Hematopoietic multipotent progenitor cell treated with erythropoietin and hydrocortisone succinate and interleukin-3 and kit ligand, for 15 days (in vitro differentiated cells): ENCODE measurements at places on chromosomes 7 and 10.

DNA sequence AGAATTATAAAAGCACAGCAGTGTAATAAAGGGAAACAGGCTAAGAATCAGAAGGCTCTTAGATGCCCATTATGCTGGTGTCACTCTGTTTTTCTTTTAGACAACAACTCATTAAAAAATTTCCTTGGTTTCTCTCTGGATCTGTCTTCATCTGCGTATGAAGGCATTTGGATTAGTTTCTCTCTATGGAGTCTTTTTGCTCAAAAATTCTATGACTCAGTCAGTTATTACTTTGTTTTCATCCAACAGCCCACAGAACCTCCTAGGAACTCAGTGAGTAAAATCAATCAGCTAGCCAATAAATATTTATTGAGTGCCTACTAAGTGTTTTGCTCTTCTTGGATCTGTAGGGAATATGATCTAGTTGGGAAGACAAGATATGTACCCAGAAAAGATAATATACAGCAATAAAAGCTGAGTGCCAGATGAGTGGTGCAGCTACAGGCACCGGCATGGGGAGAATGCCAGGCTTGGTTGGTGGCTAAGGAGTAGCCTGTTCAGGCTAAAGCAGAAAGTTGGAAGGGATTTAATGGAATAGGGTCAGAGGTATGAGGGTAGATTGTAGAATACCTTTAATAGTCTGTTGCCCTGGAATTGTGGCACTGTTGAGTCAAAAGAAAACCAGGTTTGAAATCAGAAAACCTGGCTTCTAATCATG is 156.2 kb downstream of the LRRC4 start:
- DNase-seq = no peak

DNA sequence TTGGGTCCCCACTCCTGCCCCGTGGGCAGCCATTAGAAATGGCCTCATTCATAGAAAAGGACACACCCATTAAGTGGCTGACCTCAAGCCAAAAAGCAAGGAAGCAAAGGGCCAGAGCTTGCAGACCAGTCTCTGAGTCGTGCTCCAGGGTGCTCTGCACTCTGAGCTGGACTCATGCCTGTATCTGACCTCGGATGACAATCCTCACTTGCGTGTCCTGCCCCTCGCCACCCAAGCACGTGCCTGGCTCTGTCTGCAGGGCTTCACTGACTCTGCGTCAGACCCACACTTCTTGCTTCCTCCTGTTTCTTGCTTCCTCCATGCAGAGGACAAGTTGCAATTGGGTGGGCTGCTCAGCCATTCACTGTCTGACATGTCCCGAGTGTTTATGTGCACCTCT is 138.8 kb downstream of the OAT start:
- no peak for DNase-seq

- no peak for DNase-seq
These were observed 8.7 kb downstream of the SEMA3E start for GRCh38 chr7:83640240-83640639.

GRCh38 chr7:134707663-134708378 is 61.2 kb downstream of the BPGM start:
- DNase-seq = no peak

- DNase-seq = no peak
These were observed 18.6 kb downstream of the LRMDA start for GRCh38 chr10:75450075-75450445.

- no peak for DNase-seq
These were observed 16.7 kb upstream of the KLF14 start for GRCh38 chr7:130750755-130751154.

DNA sequence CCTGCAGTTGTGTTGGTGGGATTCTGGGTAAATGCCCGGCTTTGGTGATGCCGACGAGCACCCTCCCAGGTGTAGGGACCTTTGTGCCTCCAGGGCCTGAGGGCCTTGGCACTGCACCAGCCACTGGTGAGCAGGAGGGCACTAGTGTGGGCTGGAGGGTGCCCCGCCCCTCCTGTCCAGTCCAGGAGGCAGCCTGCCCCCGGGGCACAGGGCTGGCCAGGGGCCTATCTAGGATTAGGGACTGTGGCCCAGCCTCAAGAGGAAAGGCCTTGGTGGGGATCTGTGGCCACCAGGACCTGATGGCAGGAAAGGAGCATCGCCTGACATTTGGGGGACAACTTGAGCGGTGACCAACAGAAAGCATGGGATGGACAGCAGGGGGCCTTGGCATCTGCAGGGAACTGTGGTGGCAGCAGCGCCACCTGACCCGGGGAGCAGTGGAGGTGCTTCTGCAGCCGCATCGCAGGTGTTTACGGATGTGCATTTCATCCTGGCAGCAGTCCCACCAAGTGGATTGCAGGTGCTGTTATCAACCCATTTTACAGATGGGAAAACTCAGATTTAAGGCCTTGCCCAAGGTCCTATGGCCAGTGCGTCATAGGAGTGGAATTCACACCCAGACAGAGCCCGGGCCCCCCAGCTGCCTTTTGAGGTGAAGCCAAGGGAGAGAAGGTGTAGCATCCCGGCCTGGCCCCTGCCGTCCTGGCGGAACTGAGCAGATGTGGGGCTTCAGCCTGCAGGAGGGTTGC is 11.1 kb downstream of the ZNF316 start:
- DNase-seq = no peak

GRCh38 chr7:19747740-19748339 is 25.6 kb downstream of the TMEM196 start:
- DNase-seq = peak; percentile 5

DNA sequence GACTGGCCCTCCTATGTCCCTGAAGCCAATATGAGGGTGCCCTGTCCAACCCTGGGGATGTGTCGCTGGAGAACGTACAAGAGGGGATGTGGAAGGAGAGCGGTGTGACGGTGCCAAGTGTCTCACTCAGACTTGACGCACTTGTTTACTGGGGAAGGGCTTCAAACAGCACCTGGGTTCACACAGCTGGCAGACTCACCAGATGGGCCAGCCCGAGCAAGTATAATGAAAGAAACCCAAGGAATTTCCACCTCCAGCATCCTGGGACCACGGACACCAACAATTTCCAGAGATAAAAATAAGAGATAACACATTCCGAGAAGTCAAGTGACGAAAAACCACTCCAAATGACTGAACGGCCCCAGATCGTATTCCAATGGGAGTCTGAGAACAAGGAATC is 5.3 kb downstream of the ATP5MF start:
- DNase-seq = no peak

GRCh38 chr10:91034494-91035159 is 113.7 kb upstream of the ANKRD1 start:
- no peak for DNase-seq

GRCh38 chr10:84184517-84184916 is 9.8 kb upstream of the CDHR1 start:
- DNase-seq = no peak

DNA sequence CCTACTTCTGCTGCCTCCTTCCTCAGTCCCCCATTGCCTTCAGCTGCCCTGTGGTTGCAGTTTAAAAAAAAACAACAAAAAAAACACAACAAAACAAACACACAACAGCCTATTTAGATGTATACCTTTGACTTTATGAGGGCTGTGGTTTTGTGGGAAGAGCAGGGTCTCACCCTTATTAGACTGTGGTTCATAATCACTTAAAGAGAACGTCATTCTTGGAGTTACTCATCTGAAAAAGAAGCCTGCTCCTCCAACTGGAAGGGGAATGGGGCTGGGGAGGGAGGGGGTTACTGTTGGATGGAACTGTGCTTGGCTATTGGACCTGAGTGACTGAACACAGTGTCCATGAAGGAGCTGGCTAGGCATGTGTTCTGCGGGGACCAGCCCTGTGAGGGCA is 48.1 kb downstream of the SDK1 start:
- DNase-seq = no peak

- no peak for DNase-seq
These were observed 48.5 kb upstream of the SP8 start for GRCh38 chr7:20835111-20835750.

DNA sequence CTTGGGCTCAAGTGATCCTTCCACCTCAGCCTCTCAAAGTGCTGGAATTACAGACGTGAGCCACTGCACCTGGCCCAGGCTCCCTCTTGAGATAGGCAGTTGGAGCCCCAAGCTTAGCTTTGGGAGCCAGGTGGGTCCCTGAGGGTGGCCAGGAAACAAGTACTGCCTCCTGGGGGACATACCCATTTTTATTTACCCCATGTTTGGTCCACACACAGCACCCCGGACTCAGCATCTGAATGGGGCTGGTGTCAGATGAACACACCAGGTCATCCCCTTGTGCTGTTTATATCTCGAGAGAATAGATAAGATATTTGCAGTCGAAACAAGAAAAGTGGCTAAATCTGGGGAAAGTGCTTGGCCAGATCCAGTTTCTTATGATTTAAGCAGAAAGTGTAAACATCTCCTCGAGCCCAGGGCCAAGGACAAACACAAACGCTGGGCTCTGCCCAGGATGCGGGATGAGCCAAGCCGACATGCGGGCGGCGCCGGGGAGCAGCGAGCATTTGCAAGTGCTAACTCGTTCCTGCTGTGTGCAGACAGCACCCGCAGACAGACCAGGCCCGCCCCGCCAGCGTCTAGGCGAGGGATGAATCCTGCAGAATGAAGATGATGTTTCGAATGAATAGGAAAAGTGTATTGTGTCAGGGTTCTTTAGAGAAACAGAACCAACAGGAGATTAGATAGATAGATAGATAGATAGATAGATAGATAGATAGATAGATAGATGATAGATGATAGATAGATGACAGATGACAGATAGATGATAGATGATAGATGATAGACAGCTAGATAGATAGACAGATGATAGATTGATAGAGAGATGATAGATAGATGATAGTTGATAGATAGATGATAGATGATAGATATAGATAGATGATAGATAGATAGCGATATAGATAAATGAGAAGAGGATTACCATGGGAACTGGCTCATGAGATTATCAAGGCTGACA is 44.4 kb upstream of the OCM2 start:
- no peak for DNase-seq

- no peak for DNase-seq
These were observed 3.9 kb downstream of the FMC1 start for GRCh38 chr7:139345042-139345441.

GRCh38 chr10:113718969-113719822 is 32.3 kb upstream of the PLEKHS1 start:
- DNase-seq = no peak

DNA sequence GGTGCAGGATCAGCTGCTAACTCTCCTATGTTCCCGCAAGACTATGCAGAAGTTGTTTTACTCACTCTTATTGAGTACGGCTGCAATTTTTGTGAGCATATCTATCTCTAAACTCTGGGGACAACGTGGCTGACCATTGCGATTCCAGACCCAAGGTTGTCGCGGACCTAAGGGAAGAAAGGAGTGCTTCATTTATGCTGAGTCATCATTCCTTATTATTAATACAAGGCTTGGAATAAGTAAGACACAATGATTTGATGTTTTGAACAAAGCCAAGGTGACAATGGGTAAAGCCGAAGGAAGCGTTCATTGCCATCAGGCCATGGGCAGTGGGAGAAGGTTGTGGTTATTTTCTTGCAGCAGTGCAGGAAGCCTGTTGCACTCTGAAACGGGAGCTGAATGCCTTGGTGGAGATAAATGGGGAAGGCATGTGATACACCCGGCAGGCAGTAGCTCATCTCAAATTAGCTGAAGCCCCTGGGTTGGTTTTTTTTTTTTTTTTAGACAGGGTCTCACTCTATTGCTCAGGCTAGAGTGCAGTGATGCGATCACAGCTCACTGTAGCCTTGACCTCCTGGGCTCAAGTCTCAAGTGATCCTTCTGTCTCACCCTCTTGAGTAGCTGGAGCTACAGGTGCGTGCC is 605.7 kb downstream of the TYW1 start:
- DNase-seq = no peak

DNA sequence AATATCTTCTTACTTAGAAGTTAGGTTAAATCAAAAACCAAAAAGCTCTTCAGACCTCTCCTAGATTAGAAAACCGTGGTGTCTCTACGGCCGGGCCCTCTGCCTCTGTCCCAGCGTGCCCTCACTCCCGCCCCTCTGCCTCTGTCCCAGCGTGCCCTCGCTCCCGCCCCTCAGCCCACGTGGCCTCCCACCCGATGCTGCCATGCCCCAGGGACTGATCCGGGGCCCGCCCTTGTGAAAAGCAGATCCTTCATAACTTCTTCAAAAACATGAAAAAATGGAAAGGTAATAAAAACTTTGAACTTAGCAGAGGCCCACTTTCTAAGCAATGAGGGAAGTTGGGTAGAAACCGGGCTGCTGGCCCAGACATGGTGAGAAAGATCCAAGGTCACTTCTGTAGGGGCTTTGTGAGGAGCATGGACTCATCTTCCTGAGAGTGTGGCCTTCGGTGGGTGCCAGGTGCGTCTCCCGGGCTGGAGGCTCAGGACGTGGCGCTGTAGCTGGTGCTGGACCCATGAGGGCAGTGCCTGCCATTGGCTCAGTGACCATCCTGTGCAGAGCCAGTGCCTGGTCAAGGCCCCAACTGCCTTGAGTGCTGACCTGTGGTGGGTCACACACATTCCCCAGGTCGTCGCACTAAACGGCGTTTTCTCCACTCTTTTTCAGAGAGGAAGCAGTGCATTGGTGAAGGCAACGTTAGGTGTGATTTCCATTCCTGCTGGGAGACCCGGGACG is 4.9 kb upstream of the DPYSL4 start:
- DNase-seq = no peak

DNA sequence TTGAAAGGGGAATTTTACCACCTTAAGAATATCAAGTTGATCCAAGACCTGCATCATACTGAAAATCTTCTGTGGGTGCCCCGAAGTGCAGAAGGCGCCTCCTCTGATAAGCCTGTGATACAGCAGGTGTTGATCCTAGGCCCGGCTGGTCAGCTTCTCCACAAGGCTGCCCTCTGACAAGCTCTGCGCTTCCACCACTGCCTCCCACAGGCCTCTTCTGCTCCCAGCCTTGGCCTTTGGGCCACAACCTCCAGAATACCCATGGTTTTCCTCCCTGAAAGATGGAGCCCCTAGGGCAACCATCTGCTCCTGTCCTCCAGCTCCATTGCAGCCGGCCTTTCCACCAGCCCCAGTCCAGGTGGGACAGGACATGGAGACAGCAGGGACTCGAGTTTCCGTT is 5.6 kb upstream of the OGDHL start:
- DNase-seq = no peak

- peak; percentile 27 for DNase-seq
These were observed 10.2 kb upstream of the GDF2 start for GRCh38 chr10:47311932-47312662.

DNA sequence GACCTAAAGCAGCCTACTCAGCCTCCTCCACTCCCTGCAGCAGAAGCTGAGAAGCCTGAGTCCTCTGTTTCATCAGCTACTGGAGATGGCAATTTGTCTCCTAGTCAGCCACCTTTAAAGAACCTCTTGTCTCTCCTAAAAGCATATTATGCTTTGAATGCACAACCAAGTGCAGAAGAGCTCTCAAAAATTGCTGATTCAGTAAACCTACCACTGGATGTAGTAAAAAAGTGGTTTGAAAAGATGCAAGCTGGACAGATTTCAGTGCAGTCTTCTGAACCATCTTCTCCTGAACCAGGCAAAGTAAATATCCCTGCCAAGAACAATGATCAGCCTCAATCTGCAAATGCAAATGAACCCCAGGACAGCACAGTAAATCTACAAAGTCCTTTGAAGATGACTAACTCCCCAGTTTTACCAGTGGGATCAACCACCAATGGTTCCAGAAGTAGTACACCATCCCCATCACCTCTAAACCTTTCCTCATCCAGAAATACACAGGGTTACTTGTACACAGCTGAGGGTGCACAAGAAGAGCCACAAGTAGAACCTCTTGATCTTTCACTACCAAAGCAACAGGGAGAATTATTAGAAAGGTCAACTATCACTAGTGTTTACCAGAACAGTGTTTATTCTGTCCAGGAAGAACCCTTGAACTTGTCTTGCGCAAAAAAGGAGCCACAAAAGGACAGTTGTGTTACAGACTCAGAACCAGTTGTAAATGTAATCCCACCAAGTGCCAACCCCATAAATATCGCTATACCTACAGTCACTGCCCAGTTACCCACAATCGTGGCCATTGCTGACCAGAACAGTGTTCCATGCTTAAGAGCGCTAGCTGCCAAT is 202.2 kb downstream of the ZEB1 start:
- DNase-seq = no peak
